ENCODE measurements at places on chromosomes 5 and 9.
A peak's percentile ranks its signal among the peaks of the same experiment; 100 is the strongest.

- H3K27ac ChIP-seq = no peak overlapping the region
- H3K27me3 ChIP-seq = peaks cover 3% of the 10 kb centered on the region
- no peak for DNase-seq
- no peak overlapping the region for H3K4me3 ChIP-seq
Measured at GRCh38 chr5:74200560-74200959, 440.0 kb downstream of the ENC1 start.

DNA sequence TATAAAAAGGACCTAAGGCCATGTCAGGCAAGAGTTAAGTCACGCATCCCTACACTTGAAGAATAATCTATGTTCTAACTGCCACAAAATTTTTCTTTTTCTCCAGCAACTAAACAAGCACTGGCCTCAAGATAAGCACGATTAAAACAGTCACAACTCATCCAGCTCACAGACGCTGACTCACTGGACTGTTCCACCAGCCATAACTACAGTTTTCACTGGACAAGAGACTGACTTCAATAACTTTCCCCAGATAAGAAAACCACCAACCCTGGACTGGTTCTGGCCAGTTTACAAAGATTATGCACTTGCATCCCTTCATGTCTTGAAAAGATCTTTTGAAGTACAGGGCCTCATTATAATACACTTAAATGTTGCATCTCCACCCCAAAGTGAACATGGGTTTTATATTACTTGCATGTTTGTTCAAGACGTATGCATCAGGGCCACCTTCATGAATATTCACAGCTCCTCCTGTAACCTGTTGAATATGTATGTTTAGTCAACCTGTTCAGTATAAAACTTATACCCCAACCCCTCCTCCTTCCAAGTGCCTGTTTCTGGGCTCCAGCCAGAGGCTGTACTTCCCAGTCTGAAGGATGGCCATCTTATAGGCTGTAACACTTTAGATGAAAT lies 129.3 kb upstream of the EPB41L4A start:
- DNase-seq = no peak
- H3K36me3 ChIP-seq = no peaks in the 10 kb centered on the region
- no peak overlapping the region for H3K27ac ChIP-seq
- H3K27me3 ChIP-seq = peaks cover 7% of the 10 kb centered on the region
- no peak overlapping the region for H3K4me3 ChIP-seq

GRCh38 chr5:59421986-59422941 lies 471.3 kb downstream of the PDE4D start:
- no peaks in the 10 kb centered on the region for H3K4me1 ChIP-seq
- no peak overlapping the region for H3K27ac ChIP-seq
- no peak for DNase-seq
- no peaks in the 10 kb centered on the region for H3K36me3 ChIP-seq
- no peak overlapping the region for H3K4me3 ChIP-seq

- no peaks in the 10 kb centered on the region for H3K27me3 ChIP-seq
- H3K27ac ChIP-seq = no peak overlapping the region
- H3K4me1 ChIP-seq = peaks cover 2% of the 10 kb centered on the region
- DNase-seq = no peak
- peaks cover 2% of the 10 kb centered on the region for H3K36me3 ChIP-seq
Measured at GRCh38 chr9:95206143-95206542, 111.4 kb downstream of the FANCC start.

DNA sequence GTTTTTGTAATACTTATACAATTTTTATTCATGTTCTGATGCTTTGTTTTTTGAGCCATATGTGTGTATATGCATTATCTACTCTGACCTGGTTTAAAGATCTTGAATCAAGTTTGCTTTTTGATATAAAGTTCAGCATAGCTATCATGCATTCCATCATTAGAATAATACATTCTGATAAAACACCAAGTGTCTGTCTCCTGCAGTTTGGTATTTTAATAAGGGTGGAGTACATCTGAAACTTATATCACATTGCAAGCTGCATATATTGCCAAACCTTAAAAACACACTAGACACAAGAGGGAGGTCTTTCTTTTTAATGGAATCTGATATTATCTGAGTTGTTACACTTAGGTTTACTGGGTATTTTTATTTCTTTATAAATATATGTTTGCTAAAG lies 102.8 kb upstream of the ADAMTSL1 start:
- no peak for DNase-seq
- H3K27ac ChIP-seq = no peak overlapping the region
- H3K27me3 ChIP-seq = no peaks in the 10 kb centered on the region

- H3K27me3 ChIP-seq = no peaks in the 10 kb centered on the region
- H3K4me1 ChIP-seq = peaks cover 6% of the 10 kb centered on the region
- peak; percentile 37 for DNase-seq
Measured at GRCh38 chr5:65760504-65761275, 38.7 kb downstream of the NLN start.

- H3K27me3 ChIP-seq = no peaks in the 10 kb centered on the region
- no peaks in the 10 kb centered on the region for H3K36me3 ChIP-seq
Measured at GRCh38 chr5:171906703-171907590, 99.5 kb downstream of the FBXW11 start.

- peaks cover 22% of the 10 kb centered on the region for H3K4me1 ChIP-seq
- no peak for DNase-seq
- H3K27me3 ChIP-seq = no peaks in the 10 kb centered on the region
- no peak overlapping the region for H3K27ac ChIP-seq
Measured at GRCh38 chr9:126341902-126342301, 15.3 kb downstream of the MVB12B start.

- peaks cover 7% of the 10 kb centered on the region for H3K27me3 ChIP-seq
- no peaks in the 10 kb centered on the region for H3K36me3 ChIP-seq
- no peak overlapping the region for H3K27ac ChIP-seq
- H3K4me3 ChIP-seq = no peak overlapping the region
Measured at GRCh38 chr9:100670719-100671118, 92.8 kb downstream of the CAVIN4 start.

GRCh38 chr5:127358740-127359139 lies 68.1 kb downstream of the MEGF10 start:
- no peak for DNase-seq
- no peak overlapping the region for H3K27ac ChIP-seq
- peaks cover 22% of the 10 kb centered on the region for H3K27me3 ChIP-seq

DNA sequence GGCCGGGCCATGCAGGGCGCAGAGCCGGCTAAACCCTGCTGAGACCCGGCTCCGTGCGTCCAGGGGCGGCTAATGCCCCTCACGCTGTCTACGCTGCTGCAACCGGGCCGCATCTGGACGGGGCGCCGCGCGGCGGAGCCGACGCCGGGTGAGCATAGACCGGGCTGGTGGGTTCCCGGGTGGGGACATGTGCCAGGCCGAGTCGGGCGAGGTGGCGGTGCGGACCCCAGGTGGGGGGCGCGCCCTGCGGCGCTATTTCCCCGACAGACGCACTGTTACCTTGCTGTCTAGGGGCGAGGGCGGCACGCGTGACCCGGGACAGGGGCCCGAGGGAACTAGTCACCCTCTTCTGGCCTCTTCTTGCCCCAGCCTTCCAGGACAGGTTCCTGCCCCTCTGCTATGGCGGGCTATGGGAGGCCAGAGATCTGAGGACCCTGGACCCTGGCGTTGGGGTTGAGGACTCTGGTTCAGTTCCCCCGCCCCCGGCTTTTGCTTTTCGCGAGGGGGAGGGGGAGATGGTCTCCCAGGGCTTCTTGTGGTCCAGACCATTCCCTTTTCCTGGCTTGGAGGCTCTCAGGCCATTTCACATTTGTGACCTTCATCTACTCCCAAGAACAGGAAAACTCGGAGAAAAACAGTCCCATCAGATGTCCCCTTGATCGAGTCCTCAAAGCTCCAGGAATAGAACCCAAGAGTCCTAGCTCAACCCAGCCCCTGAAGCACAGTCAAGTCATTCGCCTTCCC lies 536 bp downstream of the SLC27A4 start:
- DNase-seq = no peak
- peaks cover 4% of the 10 kb centered on the region for H3K4me1 ChIP-seq
- peak overlapping the region; percentile 81 for H3K27ac ChIP-seq
- H3K4me3 ChIP-seq = peak overlapping the region; percentile 92
- no peaks in the 10 kb centered on the region for H3K36me3 ChIP-seq
- H3K27me3 ChIP-seq = no peaks in the 10 kb centered on the region

DNA sequence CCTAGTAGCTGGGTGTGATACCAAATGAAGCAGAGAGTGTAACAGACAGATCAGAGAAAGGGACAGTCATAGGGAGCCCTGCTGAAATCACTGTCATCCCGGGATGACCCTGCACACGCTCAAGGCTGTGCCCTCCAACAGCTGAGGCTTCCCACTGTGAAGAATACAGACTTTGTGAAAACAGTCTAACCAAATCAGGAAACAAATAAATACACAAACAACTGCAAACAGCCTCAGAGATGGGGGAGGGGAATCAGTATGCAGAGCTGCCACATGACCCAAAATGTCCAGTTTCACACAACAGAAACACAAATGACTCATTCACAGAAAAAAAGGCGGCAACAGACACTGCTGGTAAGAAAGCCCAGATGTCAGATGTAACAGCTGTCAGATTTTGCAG lies 101.9 kb downstream of the ADAMTS2 start:
- H3K27ac ChIP-seq = no peak overlapping the region
- no peaks in the 10 kb centered on the region for H3K36me3 ChIP-seq
- no peak for DNase-seq
- H3K4me3 ChIP-seq = no peak overlapping the region
- peaks cover 4% of the 10 kb centered on the region for H3K27me3 ChIP-seq

- no peaks in the 10 kb centered on the region for H3K4me1 ChIP-seq
- no peak for DNase-seq
- no peaks in the 10 kb centered on the region for H3K27me3 ChIP-seq
- no peak overlapping the region for H3K27ac ChIP-seq
- no peak overlapping the region for H3K4me3 ChIP-seq
Measured at GRCh38 chr5:94849821-94850736, 231.6 kb downstream of the SLF1 start.

Measured in activated naive CD8-positive, alpha-beta T cell treated with anti-CD3 and anti-CD28 coated beads, Interleukin-2, amount 10 ng/mL, durations not matched to agents 7 days and 5 days (primary cell).